Lower lobe of right lung (tissue), 2 donors: ENCODE measurements at places on chromosomes 1 and 21. TPM values are rescaled to one million over a fixed set of nuclear protein-coding genes. Genes with fewer than 3 reads are reported as not detected.
A peak's percentile ranks its signal among the peaks of the same experiment; 100 is the strongest.

Gene OR2T35
- not detected for total RNA-seq

Gene LCE1A
- not detected for total RNA-seq

Gene C1orf94
- not detected for total RNA-seq

Gene ARTN
- 0.27 TPM for total RNA-seq

Gene FCGR3A
- total RNA-seq: 323 TPM

Gene PIGR
- 813 TPM for total RNA-seq

Gene KRTAP21-2
- not detected for total RNA-seq

Gene KRTAP19-3
- total RNA-seq: not detected

Gene IGSF9
- total RNA-seq: 2.0 TPM

Gene ELOA
- 64.2 TPM for total RNA-seq

Gene CHI3L2
- total RNA-seq: 31.2 TPM

Gene LUZP1
- total RNA-seq: 32.5 TPM

Gene ABCG1
- 74.9 TPM for total RNA-seq

Gene SLC25A34
- total RNA-seq: 3.5 TPM

DNA sequence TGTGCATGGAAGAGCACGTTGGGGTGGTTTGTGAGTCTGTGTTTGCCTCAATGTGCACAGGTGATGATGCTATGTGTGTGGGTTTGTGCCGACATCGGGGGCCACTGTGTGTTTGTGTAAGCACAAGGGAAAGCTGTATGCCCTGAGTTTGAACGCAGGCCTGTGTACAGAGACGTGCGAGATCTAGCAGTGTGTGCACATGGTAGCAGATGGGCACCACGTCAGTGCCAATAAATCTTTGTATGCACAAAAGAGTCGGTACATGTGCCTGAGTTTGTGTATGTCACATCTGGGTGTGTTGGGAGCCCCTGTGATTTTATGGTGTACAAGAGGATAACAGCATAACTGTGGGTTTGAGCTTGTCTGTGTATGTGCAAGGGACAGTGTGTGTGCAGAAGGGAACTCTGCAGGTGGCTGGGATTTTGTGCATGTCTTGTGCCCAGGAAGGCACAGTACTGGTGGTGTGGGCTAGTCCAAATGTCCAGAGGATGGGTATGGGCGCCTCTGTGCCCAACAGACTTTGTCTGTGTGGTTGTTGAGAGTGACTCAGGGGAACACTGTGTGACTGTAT lies 32.0 kb upstream of the WASF2 start:
- no peak for DNase-seq

DNA sequence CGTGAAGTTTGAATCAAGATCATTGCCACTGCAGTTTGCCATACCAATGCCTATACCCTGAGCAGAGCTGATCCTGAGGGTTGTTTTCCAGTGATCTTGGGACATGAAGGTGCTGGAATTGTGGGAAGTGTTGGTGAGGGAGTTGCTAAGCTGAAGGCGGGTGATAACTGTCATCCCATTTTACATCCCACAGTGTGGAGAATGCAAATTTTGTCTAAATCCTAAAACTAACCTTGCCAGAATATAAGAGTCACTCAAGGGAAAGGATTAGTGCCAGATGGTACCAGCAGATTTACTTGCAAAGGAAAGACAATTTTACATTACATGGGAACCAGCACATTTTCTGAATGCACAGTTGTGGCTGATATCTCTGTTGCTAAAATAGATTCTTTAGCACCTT lies 78.6 kb downstream of the FMN2 start:
- no peak for DNase-seq

DNA sequence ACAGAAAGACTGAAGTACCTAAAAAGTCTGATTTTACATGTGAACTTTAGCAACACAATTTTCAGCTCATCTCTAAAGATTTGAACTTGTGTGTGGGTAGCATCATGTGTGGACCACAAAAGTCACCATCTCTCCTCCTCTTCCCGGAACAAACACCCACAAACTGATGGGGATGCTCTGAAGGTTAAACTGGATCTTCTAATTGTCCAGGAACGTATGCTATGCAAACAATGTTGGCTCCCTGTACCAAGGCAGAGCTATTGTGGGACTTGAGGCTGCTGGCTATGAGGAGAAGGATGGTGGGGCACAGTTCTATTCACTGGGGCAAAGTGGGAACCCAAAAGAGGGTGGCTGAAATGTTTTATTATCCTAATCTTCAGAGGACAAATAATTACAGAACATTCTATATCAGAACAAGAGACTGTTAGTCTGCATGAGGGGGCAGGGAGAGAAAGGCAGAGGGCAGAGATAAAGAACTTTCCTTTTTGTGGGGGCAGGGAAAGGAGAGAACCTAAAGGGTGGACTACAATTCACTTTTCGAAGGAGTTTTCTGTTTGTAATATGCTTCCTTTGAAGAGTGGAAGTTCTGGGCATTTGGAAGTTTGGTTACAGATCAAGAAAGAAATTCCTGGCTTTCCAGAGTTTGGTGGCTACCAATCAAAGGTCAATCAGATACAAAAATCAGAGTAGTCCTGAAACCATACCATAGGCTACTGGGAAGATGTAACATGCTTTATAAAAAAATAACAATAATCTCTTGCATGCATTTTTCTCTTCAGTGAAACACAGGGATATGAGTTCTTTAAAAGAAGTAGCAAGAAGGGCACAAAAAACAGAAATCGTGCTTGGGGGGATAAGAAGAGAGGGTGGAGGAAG lies 62.9 kb downstream of the GADD45A start:
- DNase-seq: no peak

- DNase-seq: no peak
These were observed 31.5 kb downstream of the PAPPA2 start for GRCh38 chr1:176494436-176494835.

- DNase-seq: no peak
These were observed 6.4 kb upstream of the CGN start for GRCh38 chr1:151504759-151505158.

GRCh38 chr1:38166461-38166860 lies 119.9 kb upstream of the POU3F1 start:
- no peak for DNase-seq

DNA sequence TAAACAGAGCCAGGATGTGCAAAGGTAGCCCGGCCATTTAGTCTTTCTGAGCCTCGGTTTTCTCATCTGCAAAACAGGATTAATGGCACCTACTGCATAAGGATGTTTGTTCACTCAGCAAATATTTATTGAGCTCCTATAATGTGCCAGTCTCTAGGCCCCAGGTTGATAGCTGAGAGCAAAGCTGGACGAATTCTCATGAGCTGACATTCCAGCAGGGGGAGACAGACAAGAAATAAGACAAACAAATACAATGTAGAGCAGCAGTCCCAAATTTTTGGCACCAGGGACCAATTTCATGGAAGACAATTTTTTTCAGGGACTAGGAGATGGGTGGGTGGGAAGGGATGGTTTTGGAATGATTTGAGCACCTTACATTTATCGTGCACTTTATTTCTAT lies 74.3 kb upstream of the PAX7 start:
- DNase-seq: no peak

- no peak for DNase-seq
These were observed 101.4 kb downstream of the TSEN15 start for GRCh38 chr1:184152974-184153373.

DNA sequence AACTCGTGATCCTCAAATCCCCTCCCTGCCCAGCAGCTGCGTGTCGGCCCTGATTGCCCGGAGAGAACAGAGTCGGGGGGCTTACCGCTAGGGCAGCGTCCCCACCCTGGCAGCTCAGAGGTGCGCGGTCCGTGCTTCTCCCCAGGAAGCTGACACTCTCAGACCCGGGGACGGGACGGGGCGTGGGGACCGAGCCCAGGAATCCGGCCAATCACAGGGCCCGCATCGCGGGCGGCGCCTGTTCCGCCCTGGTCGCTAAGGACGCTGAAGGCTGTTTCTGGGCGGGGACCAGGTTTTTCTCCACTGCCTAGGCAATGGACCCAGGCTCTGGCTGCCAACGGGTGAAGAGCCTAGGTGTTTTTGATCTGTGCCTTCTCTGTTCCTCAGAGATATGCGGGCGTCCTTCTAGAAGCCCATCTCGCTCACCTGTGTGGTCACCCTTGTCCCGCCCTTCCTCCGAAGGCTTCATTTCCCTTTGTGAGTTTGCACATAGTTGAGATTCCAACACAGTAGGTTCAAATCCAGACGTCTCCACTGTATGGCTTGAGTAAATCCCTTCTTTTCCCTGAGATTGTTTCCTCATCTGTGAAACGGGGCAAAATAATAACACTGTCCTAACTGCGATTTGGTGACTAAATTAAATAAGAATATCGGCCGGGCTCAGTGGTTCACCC lies at the start of gene C1orf87:
C1orf87 (minus strand) TSS at position 166 of the 674 bp plus-strand sequence. CDS start 1,127 bp downstream, outside the sequence.
- peak; percentile 54 for DNase-seq

DNA sequence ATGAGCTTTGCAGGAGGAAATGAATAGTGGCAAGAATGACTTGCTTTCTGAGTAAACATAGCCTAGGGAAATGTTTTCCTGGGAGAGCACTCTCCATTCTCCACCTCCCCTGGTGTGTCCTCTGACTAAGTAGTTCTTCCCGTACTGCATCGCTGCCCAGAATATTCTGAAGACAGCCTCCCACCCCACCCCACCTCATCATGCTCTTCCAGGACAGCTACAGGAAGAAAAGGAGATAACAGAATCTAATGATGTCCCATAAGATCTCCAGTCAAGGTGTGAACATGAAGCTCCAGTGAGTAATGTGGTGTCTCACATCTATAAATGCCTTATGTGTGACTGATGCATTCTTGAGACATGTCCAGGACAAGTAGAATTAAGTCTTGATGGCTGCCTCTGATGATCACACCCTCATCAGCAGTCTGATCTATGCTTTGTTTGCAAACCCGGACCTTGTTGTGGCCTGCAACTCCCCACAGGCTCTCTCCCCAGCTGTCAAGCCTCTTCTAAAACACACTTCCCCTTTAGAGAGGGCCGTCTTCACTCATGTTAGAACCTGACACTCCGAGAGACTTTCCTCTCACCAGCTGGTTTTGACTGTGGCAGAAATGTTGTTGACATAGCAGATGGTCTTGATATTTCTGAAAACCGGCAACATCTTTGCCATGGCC lies 183.0 kb downstream of the CYYR1 start:
- no peak for DNase-seq

DNA sequence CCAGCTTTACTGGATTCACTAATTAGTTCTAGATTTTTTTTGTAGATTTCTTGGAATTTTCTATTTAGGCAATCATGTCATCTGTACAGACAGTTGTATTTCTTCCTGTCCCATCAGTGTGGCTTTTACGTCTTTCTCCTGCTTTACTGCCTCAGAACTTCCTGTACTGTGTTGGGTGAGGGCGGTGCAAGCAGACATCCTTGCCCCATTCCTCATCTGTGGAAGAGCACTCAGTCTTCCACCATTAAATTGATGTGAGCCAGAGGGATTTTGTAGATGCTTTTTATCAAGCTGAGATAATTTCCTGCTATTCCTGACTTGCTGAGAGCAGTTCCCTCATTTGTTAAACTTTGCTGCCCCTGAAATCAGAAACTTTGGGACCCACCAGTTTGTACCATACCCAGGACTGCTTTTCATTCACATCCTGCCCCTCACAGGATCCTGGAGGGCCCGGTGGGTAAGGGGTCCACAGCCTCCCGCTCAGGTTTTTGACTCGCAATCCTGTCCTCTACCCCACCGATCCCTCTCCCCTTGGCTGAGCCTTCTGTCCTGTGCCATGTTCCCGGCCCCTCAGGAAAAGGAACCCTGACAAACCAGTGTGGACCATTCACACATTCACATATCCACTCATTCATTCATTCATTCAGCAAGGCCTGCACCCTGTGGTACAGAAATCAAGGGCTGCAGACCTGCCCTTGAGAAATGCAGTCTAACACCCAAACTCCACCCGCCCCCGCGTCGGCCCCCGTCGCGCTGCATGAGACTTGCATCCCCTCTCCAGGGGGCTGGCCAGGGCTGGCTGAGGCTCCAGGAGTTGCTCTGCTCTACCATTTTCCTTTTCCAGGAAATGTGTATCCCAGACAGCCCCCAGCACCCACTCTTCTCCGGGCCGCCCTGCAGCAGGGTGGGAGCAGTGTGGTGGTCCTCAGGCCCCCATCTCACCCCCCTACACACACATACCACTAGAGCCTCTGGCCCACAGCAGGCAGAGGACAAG lies 246.5 kb upstream of the VAMP3 start:
- peak; percentile 35 for DNase-seq

GRCh38 chr1:167387251-167387910 lies 130.9 kb downstream of the CD247 start:
- DNase-seq: no peak

- no peak for DNase-seq
These were observed 13.2 kb downstream of the S100A7A start for GRCh38 chr1:153429266-153430165.

DNA sequence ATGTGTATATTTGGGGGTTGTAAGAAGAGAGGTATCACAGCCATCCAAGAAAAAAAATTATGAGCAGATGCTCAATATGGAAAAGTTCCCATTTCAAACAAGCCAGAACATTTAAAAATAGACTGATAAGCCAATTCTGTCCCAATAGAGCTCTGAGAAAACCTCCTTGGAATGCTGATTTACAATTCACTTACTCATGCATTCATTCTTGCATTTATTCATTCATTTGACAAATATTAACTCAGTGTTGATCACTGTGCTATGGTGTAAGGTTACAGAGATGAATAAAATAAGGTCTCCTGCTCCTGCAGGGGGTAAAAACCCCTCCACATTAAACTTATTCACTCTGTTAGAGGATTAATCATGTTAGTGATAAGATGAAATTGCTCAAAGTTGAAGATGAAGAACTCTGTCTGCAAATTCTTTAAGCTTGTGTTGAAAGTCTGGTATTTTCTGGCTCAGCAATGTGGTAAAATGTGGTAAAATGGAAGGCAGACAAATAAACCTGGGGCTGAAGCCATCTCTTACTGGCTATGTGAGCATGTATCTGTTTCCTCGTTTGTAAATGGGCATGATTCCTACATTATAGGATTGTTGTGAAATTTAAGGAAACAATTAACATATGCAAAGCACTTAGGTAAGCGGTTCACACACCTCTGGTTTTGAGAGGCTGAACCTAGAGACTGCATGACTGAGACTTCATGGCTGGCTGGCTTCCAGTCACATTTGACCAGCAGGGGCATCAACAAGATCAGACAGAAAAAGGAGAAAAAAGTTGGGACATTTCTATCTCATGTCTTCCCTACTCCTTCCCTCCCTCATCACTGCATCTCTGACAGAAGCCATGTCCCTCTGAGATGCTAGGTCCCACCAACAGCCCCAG lies 45.0 kb upstream of the DAB1 start:
- DNase-seq: no peak

GRCh38 chr21:34545079-34545884 lies 33.3 kb upstream of the KCNE1 start:
- DNase-seq: peak; percentile 84

GRCh38 chr1:192889082-192889481 lies 80.2 kb downstream of the RGS2 start:
- no peak for DNase-seq

- no peak for DNase-seq
These were observed 24.4 kb downstream of the ALG14 start for GRCh38 chr1:95048317-95048716.

DNA sequence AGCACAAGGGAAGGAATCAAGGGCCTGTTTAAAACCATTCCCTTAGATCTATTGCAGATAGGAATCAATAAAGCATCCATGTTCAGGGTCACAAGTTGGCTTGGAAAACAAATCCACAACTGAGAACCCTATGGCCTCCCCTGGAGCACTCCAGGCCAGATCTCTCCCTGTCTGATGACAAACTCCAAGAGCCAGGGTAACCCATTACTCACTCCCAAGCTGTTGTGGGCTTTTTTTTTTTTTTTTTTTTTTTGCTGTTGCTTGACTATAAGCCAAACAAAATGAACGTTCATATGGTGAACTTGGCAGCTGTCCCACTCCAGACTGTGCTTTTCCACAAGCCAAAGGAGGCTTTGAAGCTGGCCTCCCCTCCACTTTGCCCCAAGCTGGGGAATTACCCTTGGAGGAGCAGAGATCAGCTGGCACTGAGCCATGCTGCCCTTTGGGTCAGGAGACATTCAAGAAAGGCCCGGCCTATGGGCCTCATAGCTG lies 35.7 kb upstream of the VAV3 start:
- no peak for DNase-seq
